ENCODE measurements at places on chromosomes 3 and 15. TPM values are rescaled to one million over a fixed set of nuclear protein-coding genes. Genes with fewer than 3 reads are reported as not detected.

SAMD7 gene
- polyA plus RNA-seq: not detected

ATP13A4 gene
- polyA plus RNA-seq: 0.32 TPM

ZNF502 gene
- polyA plus RNA-seq: 9.0 TPM

LXN gene
- polyA plus RNA-seq: 60.6 TPM

ABHD17C gene
- polyA plus RNA-seq: 2.1 TPM

LEKR1 gene
- polyA plus RNA-seq: 0.71 TPM

CD86 gene
- 5.1 TPM for polyA plus RNA-seq

PLSCR2 gene
- polyA plus RNA-seq: not detected

LEO1 gene
- 9.5 TPM for polyA plus RNA-seq

RNU5B-1 gene
- not detected for polyA plus RNA-seq

C3orf52 gene
- polyA plus RNA-seq: 2.2 TPM

DZIP1L gene
- 7.3 TPM for polyA plus RNA-seq

SH2D7 gene
- not detected for polyA plus RNA-seq

TRA2B gene
- 242 TPM for polyA plus RNA-seq

GJD2 gene
- polyA plus RNA-seq: 1.1 TPM

ARNT2 gene
- 4.0 TPM for polyA plus RNA-seq

DPPA4 gene
- 0.16 TPM for polyA plus RNA-seq

GOLGA8S gene
- polyA plus RNA-seq: 0.05 TPM

TUSC7 gene
- not detected for polyA plus RNA-seq

OR5H2 gene
- not detected for polyA plus RNA-seq

NTRK3 gene
- polyA plus RNA-seq: 5.0 TPM

TRH gene
- 0.07 TPM for polyA plus RNA-seq

UBA5 gene
- 35.6 TPM for polyA plus RNA-seq

VGLL3 gene
- polyA plus RNA-seq: 1.5 TPM

EIF2B5 gene
- 56.1 TPM for polyA plus RNA-seq

STARD9 gene
- polyA plus RNA-seq: 6.8 TPM

NCK1 gene
- polyA plus RNA-seq: 6.0 TPM

MKRN2OS gene
- polyA plus RNA-seq: not detected

CP gene
- polyA plus RNA-seq: 2.5 TPM

FAM107A gene
- polyA plus RNA-seq: 12.5 TPM

CYP19A1 gene
- 21.6 TPM for polyA plus RNA-seq

BOC gene
- polyA plus RNA-seq: 10.2 TPM

MEIS2 gene
- polyA plus RNA-seq: 36.2 TPM

TGM5 gene
- polyA plus RNA-seq: 0.13 TPM

TMEM39A gene
- 16.2 TPM for polyA plus RNA-seq

LRRC3B gene
- 0.07 TPM for polyA plus RNA-seq

SCAMP5 gene
- 19.7 TPM for polyA plus RNA-seq

TIMP4 gene
- polyA plus RNA-seq: 6.8 TPM

PLA2G4E gene
- polyA plus RNA-seq: 0.03 TPM

CCDC12 gene
- polyA plus RNA-seq: 145 TPM

IQCF5 gene
- polyA plus RNA-seq: not detected

RHOV gene
- polyA plus RNA-seq: 0.16 TPM

NOX5 gene
- 1.4 TPM for polyA plus RNA-seq

ARHGEF3 gene
- polyA plus RNA-seq: 26.6 TPM

TLR9 gene
- 0.56 TPM for polyA plus RNA-seq

STRC gene
- polyA plus RNA-seq: 2.6 TPM

MUC20 gene
- 16.6 TPM for polyA plus RNA-seq

CCDC39 gene
- polyA plus RNA-seq: not detected

NEK11 gene
- 5.6 TPM for polyA plus RNA-seq

C15orf62 gene
- polyA plus RNA-seq: 0.07 TPM

MYD88 gene
- polyA plus RNA-seq: 22.6 TPM

DUOXA2 gene
- polyA plus RNA-seq: 0.48 TPM

CTNNB1 gene
- 52.3 TPM for polyA plus RNA-seq

CLDN18 gene
- polyA plus RNA-seq: 0.03 TPM

P2RY13 gene
- 1.2 TPM for polyA plus RNA-seq

CHST13 gene
- 0.80 TPM for polyA plus RNA-seq

RPLP1 gene
- 1,639 TPM for polyA plus RNA-seq

PLAAT1 gene
- 5.6 TPM for polyA plus RNA-seq
